ENCODE measurements at places on chromosomes 3 and 15.

- DNase-seq: no peak
Measured at GRCh38 chr3:58335652-58335947, 2.9 kb downstream of the PXK start.

GRCh38 chr3:51953445-51953844 is 1.7 kb upstream of the GPR62 start:
- no peak for DNase-seq

DNA sequence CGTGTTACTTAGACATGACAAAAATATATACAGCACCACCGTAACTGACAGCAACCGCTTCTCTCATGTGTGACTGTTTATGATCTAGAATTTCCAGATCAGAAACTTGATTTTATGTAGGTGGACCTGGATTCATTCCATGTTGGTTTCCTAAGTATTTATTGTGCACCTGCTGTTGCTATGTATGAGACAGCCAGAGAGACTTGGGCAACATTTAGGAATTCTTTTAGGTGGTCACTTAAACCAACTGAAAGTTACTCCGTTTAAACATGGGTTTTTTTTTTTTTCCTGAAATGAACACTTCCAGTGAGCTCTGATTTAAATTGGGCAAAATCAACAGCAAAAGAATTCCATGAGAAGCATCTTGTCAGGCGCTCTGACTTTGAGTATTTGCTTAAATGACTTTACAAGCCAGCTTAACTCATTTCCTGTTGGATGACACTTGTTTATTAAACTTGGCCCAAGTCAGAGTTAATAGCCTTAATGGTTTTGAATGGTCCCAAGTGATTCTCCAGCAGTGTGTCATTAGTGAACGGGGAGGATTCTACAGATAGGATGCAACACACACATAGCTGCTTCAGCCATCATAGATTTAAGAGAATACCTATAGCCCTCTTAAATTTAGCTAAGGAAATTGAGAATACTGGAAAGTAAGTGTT is 31.8 kb downstream of the MITF start:
- no peak for DNase-seq

- DNase-seq: no peak
Measured at GRCh38 chr15:81291916-81292522, 31.9 kb downstream of the STARD5 start.

DNA sequence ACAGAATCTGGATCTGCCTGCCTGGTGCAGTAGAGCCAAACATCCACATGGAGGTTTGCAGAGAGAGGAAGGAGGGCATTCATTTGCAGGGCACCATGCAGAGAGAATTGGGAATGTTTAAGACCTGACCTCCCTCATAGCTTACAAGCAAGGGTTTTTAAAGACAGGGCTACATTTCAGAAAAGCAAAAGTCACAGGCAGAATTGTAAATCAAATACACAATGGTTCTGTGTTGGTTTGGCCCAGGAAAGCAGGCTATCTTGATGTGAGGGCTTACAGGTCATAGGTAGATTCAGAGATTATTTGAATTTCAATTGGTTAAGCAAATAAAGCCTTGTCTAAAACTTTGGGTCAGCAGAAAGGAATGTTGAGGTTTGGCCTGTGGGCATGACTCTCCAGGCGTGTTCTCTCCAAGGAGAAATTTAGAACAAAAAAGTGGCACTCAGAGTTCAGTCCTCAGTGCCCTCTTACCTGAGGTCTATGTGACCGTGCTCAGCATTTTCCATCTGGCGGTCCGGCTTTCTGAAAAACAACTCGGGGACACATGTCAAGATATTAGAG is 91.5 kb downstream of the CD47 start:
- no peak for DNase-seq

DNA sequence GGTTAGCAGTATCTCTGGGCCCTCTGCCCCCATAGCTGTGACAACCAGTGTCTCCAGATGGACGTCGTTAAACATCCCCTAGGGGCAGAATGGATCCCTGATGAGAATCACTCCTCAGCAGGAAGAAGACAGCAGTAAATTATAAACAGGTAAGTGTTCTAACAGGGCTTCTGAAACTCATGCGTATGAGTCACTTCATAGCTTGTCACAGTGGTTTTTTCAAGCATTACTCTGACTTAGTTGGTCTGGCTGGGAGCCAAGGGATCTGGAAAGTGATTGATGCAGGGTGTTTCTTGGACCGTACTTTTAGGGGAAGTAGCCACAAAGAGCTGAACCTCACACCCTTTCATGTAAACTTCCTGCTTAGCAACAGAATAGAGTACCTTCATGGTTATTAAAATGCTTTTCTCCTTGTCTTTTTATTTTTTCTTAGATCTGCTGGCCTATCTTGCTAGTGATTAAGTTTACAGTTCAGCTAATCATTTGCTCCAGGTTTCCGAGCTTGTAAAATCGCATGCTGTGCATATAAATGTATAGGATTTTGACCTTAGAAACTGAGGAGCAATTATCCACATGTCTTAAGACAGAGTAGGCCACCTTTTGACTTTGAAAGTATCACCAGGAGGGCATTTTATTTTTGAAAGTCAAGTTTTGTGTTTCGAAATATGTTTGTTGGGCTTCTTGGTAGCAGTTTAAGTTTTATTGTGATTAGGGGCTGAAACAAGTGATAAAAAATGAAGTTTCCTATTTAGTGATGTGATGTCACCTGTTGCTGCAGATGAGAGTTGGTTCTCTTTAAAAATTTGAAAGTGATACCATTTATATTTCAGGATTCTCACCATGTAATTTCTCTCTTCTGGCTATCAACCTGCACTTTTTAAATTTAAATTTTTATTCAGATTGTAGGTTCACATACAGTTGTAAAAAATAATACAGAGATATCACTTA is 333.9 kb downstream of the PTPRG start:
- DNase-seq: peak; percentile 78

- no peak for DNase-seq
Measured at GRCh38 chr3:139425745-139426400, 36.4 kb upstream of the COPB2 start.
